Chondrocyte (in vitro differentiated cells): ENCODE measurements at places on chromosomes 11 and 22.

- H3K4me1 ChIP-seq = peaks cover 21% of the 10 kb centered on the region
- H3K27me3 ChIP-seq = no peaks in the 10 kb centered on the region
- no peaks in the 10 kb centered on the region for H3K36me3 ChIP-seq
- H3K4me3 ChIP-seq = no peak overlapping the region
These were observed 55.4 kb downstream of the LIF start for GRCh38 chr22:30191040-30191701.

DNA sequence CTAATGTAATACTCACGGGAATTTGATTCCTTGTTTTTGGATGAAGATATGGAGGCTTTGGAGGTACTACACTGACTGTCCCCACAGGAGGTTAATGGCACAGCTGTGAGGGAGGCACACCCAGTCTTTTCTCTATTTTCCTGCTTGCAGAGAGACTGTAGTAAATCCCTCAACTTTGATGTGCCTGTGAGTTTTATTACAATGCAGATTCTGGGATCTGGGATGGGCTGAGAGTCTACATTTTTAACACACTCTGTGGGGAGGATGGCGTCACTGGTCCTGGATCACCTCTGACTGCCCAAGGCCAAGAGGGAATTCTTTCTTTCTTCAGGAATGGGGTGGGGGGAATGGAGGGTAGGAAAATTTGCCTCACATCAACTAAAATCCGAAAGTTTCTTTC, 80.2 kb upstream of the NTM start:
- H3K36me3 ChIP-seq = no peaks in the 10 kb centered on the region
- no peak overlapping the region for H3K27ac ChIP-seq
- H3K4me3 ChIP-seq = no peak overlapping the region
- DNase-seq = no peak

DNA sequence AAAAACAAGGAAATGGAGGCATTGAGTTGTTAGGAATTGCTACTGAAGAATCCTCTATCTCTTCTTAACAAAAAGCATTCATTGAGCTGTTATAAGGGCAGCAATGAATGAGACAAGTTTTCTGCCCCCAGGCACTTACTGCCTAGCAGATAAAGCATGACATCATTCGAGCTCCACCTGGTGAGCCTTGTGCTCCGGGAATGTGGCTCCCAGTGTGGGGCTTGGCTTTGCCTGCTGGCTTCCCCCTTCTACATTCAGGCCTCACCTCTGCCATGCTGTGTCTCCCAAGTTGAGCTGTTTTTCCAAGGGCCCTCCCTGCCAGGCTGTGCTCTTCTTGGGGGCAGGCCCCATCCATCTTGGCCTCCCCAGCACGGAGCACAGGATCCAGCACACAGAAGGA, 56.9 kb upstream of the EIF3D start:
- no peak overlapping the region for H3K4me3 ChIP-seq
- peaks cover 15% of the 10 kb centered on the region for H3K4me1 ChIP-seq
- no peak overlapping the region for H3K27ac ChIP-seq
- H3K27me3 ChIP-seq = peaks cover 36% of the 10 kb centered on the region

DNA sequence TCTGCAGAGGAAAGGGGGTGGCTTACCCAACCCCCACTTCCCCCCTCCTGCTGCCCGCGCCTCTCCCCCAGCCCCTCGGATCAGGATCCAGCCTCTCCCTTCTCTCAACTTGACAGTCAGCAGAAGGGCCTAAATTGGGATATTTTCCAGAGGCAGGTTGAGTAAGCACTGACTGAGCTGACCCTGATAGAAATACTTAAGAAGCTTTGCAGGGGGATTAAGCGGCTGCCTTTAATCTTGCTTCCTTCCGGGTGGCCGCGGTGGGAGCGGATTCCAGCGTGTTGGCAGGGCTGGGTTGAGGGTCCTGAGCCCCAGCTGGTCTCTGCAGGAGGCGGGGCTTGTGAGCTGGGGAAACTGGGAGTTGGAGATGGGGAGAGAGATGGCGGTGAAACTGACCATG, 445.2 kb downstream of the NTM start:
- no peak overlapping the region for H3K4me3 ChIP-seq
- no peak overlapping the region for H3K27ac ChIP-seq
- H3K27me3 ChIP-seq = peaks cover 21% of the 10 kb centered on the region
- H3K36me3 ChIP-seq = no peaks in the 10 kb centered on the region

DNA sequence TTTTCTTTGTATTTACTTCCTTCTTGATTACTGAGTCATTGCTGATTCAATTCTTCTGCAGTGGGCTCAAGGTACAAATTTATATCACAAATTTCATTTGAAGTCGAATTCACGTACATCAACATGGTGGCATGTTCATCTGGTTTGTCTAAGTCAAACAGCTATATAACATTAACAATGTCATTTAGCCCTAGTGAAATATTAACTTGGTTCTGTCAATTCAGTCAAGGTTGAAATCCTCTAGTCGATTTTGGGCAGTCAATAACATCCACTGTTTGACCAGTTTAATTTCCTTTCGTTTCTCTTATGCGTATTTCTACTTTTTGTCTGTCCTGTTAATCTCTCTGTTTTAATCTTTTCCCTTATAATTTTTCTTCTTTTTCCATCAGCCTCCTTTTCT, 4.1 kb upstream of the ATXN10 start:
- H3K27ac ChIP-seq = no peak overlapping the region
- H3K4me3 ChIP-seq = no peak overlapping the region
- peaks cover 7% of the 10 kb centered on the region for H3K27me3 ChIP-seq
